ENCODE measurements at places on chromosomes 4 and X. TPM values are rescaled to one million over a fixed set of nuclear protein-coding genes. Genes with fewer than 3 reads are reported as not detected.

GRCh38 chr4:73335679-73336078, 68.4 kb upstream of the ALB start:
- no peak for DNase-seq

DNA sequence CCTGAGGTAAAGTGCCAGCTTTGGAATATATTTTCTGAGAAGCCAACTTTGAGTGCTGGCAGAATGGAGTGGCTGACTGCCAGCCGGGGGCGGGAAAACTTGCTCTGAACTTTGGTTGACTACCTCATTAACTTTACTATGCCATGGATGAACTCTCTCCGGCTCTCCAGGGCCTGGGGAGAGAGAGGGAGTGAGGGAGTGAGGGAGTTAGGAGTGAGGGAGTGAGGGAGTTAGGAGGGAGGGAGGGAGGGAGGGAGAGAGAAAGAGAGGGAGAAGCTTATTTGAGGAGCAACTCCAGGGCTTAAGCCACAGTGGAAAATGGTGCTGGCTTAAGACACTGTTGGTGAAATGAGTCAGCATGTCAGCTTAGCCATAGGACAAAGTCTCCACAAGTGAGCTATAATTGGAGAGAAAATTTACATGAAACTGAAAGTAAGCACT, 280.9 kb upstream of the RPS6KA3 start:
- no peak for DNase-seq

GRCh38 chr4:140533951-140534480, 10.0 kb downstream of the ELMOD2 start:
- no peak for DNase-seq

The MMRN1 gene
- total RNA-seq = 1.7 TPM
